Central memory CD4-positive, alpha-beta T cell (primary cell): ENCODE measurements at places on chromosomes 12 and 14.

GRCh38 chr14:50116966-50117365, 594 bp upstream of the VCPKMT start:
- no peak for DNase-seq

DNA sequence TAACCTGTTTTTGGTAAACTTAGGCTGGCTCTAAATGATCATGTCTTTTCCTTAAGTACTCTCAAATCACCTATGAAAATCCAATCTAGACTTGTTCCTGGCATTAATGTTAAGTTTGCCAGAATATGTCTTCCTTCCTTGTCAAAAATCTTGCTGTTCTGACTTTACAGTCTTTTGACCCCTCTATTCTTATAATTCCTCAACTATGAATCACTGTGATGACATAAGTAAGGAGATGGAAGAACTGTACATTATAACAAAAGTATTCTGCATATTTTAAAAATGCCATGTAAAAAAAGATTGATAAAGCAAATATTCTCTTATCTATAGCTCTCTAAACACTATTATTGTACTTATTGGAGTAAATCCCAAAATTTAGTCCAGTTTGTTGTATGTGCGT, 51.4 kb upstream of the BAZ1A start:
- DNase-seq, result no peak

GRCh38 chr14:61502459-61503093, 181.2 kb downstream of the PRKCH start:
- DNase-seq, result no peak

GRCh38 chr14:61262082-61262481, 19.1 kb downstream of the TMEM30B start:
- DNase-seq, result no peak

GRCh38 chr14:71711619-71712018, 220.6 kb upstream of the RGS6 start:
- DNase-seq, result no peak

DNA sequence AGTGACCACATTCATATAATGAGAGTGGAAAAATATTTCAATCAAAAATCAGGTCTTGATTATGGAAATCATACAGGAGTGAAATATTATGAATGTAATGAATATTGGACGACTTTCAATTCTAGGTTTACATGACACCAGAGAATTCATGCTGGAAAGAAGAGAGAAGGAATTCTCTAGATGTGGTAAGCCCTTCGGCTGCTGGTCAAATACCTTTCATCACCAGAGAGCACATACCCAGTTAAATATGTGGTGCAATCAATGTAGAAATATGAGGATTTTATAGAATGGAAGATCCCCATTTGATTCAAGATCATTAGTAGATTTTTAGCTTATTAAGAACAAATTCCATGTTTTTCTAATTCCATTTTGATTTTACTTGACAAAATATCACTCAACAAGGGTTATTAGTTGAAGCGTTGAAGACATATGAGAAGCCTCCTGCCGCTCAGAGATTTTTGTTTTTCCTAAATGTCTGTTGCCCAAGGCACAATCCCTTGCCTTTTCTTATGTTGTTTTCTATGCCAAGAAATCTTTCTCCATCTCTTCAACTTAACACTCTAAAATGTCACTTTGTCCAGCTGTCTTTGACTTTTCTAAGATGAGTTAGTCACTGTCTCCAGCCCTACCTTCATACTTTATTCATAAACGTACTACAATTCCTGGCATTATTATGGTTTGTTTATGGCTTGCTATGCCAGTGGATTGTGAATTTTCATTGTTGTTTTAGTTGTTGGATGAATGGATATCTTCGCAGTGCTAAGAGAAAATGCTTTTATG, 72.8 kb upstream of the ZDHHC17 start:
- DNase-seq, result no peak

DNA sequence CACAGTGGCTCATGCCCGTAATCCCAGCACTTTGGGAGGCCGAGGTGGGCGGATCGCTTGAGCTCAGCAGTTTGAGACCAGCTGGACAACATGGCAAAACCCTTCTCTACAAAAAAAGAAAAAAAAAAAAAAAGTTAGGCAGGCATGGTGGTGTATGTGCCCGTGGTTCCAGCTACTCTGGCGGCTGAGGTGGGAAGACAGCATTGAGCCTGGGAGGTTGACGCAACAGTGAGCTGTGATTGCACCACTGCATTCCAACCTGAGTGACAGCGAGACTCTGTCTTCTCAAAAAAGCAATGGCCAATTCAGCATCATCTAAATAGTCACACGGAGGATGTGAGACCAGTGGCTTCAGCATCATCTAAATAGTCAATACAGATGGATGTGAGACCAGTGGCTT, 10.4 kb upstream of the SAMD4A start:
- no peak for DNase-seq

GRCh38 chr12:31773867-31774266, 45.0 kb upstream of the AMN1 start:
- no peak for DNase-seq

- no peak for DNase-seq
Observed at GRCh38 chr14:72613975-72614319, 280.0 kb downstream of the DPF3 start.

GRCh38 chr12:80381121-80381520, 62.9 kb upstream of the PTPRQ start:
- DNase-seq, result no peak

GRCh38 chr12:94074216-94074979, 74.0 kb upstream of the PLXNC1 start:
- no peak for DNase-seq

- DNase-seq, result no peak
Observed at GRCh38 chr14:68363843-68364767, 428.8 kb downstream of the ZFP36L1 start.
